Hematopoietic multipotent progenitor cell treated with erythropoietin and hydrocortisone succinate and interleukin-3 and kit ligand, for 17 days (in vitro differentiated cells): ENCODE measurements at places on chromosomes 4 and X.

DNA sequence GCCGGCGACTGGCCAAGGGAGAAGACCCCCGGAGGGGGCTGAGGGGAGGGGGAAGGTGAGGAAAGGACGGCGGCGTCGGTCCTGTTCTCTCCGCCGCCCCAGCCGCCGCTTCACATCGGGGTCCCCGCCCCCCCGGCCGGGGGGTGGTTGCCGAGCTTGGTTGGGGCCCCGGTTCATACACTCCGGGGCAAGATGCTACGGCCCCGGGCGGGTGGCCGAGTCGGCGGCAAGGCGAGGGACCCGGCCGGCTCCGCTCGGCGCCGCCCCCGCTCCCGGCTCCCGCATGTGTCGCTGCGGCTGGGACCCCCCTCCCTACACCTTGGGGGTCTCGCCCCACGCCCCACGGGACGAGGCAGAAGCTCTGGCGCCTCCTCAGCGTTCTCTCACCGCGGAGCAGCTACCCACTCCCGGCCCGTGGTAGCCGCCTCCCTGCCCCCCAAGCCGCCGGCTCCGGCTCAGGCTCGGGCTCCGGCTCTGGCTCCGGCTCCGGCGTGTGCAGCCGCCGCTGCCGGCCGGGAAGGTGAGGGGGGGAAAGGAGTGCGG lies 461 bp downstream of the FBXW7 start:
- DNase-seq, result peak; percentile 29

DNA sequence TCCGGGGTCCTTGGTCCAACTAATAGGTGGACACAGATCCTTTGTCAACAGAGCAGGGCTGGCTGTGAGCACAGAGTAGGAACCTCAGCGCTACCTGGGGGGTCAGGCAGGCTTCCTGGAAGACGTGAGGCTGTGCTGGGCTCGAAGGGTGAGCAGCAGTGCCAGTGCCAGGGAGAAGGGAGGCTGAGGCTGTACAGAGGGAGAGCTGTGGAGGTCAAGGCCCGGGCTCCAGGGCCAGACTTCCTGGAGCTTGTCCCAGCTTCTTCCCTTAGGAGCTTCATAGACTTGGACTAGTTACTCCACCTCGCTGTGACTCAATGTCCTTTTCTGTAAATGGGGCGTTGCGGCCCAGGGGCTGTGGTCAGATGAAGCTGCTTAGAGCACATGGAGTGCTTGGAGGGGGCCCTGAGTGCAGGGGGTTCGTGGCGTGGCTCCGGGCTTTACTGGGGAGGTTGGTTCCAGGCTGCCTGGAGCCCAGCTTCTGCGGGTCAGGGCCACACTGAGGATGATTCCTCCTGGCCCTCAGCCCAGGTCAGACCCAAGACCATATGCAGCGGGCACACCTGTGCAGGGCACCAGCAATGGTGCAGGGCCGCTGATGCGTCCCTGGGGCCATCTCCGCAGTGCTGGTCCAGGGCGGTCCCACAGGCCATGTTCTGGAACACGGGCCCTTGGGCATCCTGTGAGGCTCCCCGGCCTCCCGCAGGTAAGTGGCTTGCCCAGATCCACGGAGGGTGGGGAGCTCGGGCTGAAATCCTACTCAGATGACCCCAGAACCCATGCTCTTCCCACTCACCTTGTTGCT lies 98.1 kb downstream of the DCTD start:
- no peak for DNase-seq

DNA sequence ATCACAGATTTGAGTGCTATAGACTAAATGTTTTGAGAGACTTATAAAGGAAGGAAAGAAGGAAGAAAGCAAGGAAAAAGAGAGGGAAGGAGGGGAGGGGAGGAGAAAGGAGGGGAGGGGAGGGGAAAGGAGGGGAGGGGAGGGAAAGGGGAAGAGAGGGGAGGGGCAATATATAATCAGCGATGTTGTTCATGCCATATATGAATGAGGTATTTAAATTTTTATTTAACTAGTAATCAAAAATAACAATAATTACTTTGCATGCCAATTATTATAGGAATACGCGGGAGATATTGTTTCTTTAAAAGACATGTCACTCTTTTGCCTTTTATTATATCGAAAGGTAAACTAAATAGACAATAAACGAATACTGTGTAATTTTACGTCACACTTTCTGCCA lies 1029.7 kb downstream of the FAT4 start:
- DNase-seq, result no peak

DNA sequence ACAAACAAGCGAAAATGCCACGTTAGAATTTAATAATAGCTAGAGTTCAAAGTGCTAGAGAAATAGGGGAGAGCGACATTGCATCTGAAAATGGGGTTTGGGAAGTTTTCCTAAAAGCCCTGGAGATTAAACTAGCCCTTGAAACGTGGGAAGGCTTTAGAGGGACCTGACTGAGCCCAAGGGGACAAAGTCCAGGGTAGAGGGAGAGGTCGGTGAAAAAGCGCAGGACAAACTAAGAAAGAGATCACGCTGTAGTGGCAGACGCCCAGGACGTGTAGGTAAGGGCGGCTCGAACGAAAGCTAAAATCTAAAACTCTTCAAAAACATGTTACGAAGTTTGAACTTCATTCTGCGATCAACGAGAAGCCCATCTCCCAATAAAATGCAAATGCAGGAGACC lies 1.1 kb upstream of the ATP11C start:
- no peak for DNase-seq

- DNase-seq, result no peak
These were observed 349.4 kb downstream of the ARHGAP10 start for GRCh38 chr4:148081267-148081666.

GRCh38 chr4:52028970-52029369 lies 8.8 kb upstream of the LRRC66 start:
- DNase-seq, result no peak

GRCh38 chr4:145171911-145172310 lies 8.5 kb downstream of the OTUD4 start:
- DNase-seq, result no peak

GRCh38 chrX:149504915-149505651 lies at the start of gene IDS:
Gene IDS (minus strand): TSS chrX:149505306. CDS start chrX:149505137, 169 bp downstream.
- DNase-seq, result peak; percentile 86

- no peak for DNase-seq
These were observed 89.7 kb downstream of the LINC00632 start for GRCh38 chrX:140799216-140799615.

- DNase-seq, result no peak
These were observed 134.9 kb downstream of the SMIM20 start for GRCh38 chr4:26048950-26049349.

- DNase-seq, result no peak
These were observed 51.2 kb downstream of the ENPEP start for GRCh38 chr4:110527156-110527555.

DNA sequence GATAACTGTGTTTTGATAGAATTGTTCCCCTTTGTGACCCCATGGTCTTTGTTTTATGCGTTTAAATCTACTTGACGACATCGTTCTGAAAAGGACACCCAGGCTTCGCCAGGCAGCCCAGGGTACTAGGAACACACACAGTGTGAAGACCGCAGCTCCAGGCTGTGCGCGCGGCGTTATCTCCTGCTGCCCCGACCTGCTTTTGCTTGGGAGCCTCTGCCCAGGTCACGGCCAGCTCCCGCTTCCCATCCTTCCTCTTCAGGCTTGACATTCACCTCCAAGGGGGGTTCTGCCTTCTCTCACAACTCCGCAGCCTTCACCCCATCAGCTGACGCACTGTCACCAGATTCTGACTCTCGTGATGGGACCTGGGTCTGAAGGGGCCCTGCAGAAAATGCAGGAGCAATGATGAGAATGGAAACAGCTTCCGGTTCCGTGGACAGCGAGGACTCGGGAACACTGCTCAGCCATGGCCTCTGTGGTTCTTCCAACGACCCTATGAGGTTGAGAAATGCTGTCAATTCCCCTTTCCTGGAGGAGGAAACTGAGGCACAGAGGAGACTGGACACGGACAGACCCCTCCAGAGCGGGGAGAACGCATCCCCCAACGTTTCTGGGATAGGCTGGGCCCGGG lies 536 bp upstream of the HTRA3 start:
- no peak for DNase-seq

GRCh38 chr4:69838977-69839376 lies 21.0 kb downstream of the SULT1E1 start:
- DNase-seq, result no peak

- DNase-seq, result no peak
These were observed 448.6 kb upstream of the TECRL start for GRCh38 chr4:64857815-64858214.
